ENCODE measurements at places on chromosomes 3 and 15. TPM values are rescaled to one million over a fixed set of nuclear protein-coding genes. Genes with fewer than 3 reads are reported as not detected.

The ST8SIA2 gene
- total RNA-seq, result 6.4 TPM

DNA sequence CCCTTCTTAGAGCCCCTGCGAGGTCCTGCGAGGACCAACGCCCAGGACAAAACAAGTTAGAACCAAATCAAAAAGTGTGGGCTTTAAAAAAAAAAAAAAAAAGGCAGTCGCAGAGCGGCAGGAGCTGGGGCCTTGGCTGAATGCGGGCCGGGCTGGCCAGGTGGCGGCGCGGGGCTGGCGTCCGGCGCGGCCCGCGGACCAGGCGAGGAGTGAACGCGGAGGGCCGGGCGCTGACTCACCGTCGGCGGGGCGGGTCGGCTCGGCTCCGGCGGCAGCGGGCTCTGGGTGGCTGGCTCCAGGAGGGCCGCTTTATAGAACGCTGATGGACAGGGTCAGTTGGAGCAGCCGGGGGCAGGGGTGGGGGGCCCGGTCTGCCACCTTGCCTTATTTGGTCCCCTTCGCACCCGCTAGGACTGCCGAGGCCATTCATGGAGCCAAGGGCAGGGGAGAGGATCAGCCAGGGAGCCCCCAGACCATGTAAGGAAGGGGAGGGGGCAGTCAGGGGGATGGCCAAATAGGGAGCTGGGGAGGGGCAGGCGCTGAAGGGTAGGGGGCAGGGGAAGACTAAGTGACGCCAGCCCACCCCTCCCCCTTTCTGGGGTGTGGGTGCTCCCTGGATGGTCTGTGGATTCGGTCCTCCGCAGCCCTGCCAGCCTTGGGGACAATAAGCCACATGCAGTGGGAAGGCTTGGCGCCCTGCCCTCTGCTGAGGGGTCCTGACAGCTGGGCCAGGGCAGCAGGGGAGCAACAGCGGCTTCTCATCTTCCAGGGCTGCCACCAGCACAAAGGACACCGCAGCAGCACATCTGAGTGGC lies at the start of gene ACTC1:
Gene ACTC1 (minus strand): TSS at position 283 of the 815 bp plus-strand sequence. CDS start 741 bp downstream, outside the sequence.
- DNase-seq, result peak; percentile 76

DNA sequence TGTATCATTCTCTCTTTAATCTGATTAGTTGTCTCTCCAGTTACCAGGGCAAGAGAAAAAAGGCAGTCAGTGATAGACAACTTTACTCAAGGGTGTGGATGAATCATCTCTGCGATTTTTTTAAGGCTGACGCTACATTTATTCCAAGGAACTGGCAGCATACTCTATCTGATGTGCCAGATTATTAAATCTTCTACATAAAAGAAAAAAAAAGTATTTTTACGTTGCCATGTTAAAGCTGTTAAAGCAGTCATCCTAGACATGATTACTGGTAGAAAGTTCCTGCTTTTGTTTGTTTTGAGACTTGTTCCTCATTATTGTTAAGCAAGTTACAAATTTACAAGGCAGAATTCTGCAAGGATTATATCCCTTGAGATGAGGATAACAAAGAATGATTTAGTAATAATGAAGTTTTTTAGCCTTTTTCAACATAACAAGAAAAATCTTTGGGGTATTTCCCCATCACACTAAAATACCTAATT lies 121.7 kb downstream of the CBLB start:
- peak; percentile 11 for DNase-seq

- DNase-seq, result no peak
Measured at GRCh38 chr3:120052677-120053076, 41.6 kb downstream of the GSK3B start.

DNA sequence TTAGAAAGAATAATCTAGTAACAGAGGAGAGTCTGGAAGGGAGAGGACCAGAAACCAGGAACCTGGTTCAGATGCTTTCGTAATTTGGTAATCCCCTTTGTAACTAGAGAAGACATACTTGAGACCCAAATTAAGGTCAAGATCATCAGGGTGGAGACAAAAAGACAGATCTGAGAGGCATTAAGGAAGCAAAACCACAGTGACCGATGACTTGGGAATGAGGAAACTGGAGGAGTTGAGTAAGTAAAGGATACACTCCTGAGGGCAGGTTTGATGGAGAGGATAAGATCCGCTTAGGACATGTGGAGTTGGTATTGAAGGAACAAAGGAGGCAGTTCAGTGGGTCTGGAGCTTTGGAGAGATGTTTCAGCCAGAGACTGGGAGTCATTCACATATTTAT lies 23.6 kb upstream of the BCL2A1 start:
- DNase-seq, result peak; percentile 44

GRCh38 chr15:74132681-74133651 lies 2.6 kb downstream of the ISLR2 start:
- DNase-seq, result no peak

GRCh38 chr15:61047783-61048182 lies 181.3 kb downstream of the RORA start:
- DNase-seq, result peak; percentile 17

GRCh38 chr3:185361920-185362319 lies 1.0 kb upstream of the MAP3K13 start:
- DNase-seq, result no peak
